Activated CD4-positive, alpha-beta T cell treated with anti-CD3 and anti-CD28 coated beads, Interleukin-2, amount 50 U/mL, for 24 hours (primary cell): ENCODE measurements at places on chromosomes 4 and X.

- DNase-seq = peak; percentile 46
Observed at GRCh38 chr4:103075894-103076746, 441 bp downstream of the SLC9B2 start.

DNA sequence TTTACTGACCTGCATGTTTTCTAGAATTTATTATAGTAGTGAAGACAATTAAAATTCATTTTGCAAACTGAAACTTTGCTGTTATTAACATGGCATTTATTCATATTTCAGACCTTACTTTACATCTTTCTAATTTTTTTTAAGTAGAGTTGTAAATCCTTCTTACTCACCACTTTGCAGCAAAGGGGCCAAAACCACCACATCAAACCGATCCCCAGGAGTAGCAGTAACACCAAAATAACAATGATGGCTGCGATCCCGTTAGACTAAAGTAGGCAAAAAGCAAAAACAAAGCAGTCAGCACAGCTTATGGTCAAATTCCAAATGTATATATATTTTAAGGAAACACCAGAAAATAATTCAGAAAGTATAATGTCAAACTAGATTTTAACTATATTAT lies 64.7 kb downstream of the ANTXR2 start:
- no peak for DNase-seq

GRCh38 chr4:6469144-6469543 lies 3.3 kb downstream of the PPP2R2C start:
- no peak for DNase-seq

DNA sequence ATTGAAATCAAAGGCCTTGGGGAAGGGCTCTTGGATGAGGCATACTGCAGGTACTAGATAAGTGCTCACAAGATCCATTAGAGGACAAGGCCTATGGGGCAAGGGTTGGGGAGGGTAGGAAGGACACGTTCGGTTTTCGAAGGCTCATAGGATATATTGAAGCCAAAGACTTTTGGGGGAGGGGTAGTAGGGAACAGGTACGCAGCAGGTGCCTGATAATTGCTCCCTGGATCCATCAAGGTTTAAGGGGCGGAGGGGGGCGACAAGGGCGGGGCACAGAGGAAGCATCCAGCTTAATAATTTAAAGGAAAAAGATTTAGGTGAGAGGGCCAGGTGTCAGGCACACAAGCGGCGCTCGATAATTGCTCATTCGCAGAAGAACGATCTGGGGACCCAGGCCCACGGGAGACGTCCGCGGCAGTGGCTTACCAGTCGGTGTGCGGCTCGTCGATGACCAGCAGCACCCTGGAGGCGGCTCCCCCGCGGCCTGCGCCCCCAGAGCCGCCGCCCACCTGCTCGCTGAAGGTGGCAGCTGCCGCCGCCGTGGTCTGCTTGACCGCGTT lies 653 bp downstream of the SYN1 start:
- no peak for DNase-seq

GRCh38 chr4:3807311-3807710 lies 41.1 kb downstream of the ADRA2C start:
- DNase-seq = no peak

GRCh38 chr4:3756343-3757059 lies 9.7 kb upstream of the ADRA2C start:
- DNase-seq = no peak

- DNase-seq = no peak
Observed at GRCh38 chrX:76996641-76997040, 450.5 kb upstream of the FGF16 start.

DNA sequence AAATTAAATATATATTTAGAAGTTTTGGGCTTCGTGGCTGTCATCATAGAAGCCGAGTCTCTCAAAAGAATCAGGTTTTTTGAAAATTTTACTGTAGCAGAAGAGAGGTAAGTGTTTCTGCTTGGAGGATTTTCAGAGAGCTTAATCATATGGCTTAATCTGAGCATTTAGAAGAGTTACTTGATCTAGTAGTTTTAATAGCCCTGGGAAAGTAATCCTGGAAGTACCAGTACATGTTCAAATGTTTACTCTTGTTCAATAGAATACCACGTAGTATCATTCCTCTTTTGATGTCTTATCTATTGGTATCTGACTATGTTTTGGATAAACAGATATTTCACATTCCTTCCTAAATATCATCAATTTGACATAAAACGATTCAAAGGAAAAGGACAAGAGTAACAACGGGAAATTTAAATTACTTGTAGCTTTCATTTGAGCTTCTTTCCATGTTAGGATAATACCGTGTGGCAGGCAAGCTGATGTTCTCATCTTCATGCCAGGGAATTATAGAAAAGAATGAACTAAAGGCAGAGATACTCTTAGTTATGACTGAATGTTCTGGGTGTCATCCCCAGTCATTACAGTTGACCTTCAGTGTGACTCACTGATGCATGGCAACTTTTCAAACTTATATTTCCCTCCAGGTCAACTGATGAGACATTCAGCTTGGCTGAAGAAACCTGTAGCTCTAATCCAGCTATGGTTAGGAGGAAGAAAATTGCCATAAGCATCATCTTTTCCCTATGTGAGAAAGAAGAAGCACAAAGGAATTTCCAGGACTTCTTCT lies 89.8 kb downstream of the FNIP2 start:
- DNase-seq = no peak
